ENCODE measurements at places on chromosomes 6 and 20.

DNA sequence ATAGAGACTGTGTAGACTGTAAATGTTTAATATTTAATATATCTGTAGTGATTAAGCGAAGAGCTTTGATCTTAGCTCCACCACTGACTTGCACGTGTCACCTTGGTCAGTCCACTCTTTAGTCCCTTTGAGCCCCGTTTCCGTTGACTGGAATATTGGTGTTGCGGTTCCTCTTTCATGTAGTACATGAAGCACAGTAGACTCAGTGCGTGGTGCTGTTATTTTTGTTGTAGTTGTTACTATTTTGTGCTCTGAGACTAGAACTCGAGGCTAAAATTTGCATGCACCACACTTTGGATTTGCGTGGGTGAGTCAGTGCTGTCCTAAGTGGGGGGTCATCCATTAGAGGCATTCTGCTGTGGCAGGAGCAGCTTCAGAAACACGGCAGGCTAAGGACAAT lies 291.4 kb downstream of the QKI start:
- no peak for DNase-seq

DNA sequence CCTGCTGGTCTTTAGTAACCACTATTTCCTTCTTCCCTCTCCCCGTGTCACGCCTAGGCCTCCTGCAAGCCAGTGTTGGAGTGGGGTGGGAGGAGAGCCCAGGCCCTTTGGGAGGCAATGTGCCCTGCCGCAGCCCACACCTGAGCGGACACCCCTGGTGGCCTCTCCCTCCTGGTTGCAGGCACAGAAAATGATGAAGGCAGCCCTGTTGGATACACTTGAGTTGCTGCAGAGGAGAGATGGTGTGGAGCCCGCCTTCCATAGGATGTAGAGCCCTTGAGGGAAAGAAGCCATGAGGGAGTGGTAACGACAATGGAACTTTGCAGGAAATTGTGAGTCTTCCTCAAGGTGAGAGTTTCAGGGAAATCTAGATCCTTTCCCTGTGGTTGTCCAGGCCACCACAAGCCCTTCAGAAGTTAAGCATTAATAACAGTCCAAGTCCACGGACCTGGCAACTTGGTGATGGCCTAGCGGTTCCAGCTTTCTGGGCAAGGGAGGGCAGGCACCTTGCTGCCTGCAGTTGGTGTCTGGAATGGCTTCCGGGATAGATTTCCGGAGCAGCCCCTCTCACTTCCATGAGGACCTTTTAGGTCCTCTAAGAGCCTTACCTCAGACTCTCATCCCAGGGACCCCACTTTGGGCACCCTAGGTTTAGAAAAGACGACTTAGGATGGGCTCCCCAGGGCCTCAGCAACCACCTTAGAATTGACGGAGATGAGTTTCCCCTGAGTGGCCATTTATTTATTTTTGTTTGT lies 67.3 kb upstream of the NXT1 start:
- no peak for DNase-seq

DNA sequence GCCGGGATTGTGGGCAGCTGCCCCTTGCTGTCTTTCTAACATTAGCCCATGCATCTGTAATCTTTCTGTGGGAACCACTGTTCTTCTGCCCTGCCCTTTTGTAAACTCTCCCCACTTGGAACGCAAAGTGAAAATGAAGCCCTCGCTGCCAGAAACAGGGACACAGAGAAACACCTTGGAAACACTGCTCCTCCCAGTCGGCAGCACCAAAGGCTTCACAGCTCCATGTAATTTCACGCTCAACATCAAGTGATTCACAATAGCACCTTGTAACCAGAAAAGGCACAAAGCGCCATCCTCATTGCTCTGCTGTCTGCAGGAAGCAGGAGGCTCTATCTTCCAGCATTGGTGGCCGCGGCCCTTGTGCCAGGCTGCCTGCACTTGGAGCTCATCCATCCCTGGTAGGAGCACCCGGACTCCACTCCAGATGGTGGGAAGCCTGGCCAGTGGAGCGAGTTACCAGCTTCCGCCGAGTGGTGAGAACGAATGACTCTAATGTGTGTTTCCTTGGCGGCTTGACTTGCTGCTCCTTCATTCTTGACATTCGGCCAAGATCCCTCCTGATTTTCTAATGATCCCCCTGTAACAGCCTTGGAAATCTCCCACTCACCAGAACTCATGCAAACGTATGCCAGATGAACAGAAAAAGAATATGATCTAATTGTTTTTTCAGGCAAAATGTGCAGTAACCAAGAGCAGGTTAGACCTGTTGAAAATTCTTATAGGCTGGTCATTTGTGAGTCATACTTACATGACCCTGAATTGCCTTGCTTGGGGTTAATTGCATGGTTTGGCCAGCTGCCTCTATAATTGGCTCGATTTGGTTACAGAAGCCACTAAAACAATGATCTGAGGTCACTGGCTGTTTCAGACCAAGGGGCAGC lies 169.1 kb upstream of the CDYL start:
- DNase-seq: no peak

GRCh38 chr6:16493112-16493511 lies 254.7 kb downstream of the GMPR start:
- DNase-seq: no peak

DNA sequence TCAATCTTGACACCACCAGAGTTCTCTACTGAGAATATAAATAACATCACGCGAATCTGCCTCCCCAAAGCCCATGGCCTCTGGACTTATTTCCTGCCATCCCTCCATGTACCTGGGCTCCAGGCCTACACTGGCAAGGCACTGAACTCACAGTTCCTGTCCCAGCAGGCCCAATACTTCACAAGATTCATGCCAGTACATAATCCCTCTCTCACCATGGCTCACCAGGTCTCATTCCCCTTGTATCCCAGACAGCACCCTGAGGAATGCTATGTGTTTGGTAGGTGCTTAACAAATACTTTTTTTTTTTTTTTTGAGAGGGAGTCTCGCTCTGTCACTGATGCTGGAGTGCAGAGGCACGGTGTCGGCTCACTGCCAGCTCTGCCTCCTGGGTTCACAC lies 1.9 kb downstream of the KIF16B start:
- DNase-seq: no peak

- DNase-seq: no peak
Observed at GRCh38 chr6:144744720-144745119, 459.6 kb downstream of the UTRN start.

- no peak for DNase-seq
Observed at GRCh38 chr6:54503144-54503543, 194.9 kb downstream of the TINAG start.

- no peak for DNase-seq
Observed at GRCh38 chr20:19757487-19758132, 448 bp upstream of the RIN2 start.

GRCh38 chr6:131510094-131510493 lies 62.9 kb upstream of the ARG1 start:
- DNase-seq: no peak

GRCh38 chr6:137894779-137895385 lies 27.8 kb downstream of the TNFAIP3 start:
- DNase-seq: no peak

DNA sequence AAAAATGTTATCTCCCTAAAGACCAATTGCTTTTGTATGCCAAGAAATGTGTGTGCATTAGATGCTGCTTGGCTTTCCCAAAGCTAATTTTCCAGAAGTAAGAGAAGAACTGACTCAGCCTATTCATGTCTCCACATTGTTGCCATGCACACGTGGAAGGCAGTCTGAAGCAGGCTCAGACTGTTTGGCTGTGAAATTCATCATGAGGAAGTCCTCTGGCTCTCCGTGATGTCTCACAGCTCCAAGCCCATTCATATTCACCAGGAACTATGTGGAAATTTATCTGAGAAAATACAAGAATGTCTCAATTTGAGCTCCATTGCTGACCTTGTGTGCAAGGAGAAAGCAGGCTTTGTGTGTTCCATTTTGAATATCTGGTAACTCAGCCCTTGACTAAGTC lies 1022.2 kb upstream of the GJE1 start:
- no peak for DNase-seq

DNA sequence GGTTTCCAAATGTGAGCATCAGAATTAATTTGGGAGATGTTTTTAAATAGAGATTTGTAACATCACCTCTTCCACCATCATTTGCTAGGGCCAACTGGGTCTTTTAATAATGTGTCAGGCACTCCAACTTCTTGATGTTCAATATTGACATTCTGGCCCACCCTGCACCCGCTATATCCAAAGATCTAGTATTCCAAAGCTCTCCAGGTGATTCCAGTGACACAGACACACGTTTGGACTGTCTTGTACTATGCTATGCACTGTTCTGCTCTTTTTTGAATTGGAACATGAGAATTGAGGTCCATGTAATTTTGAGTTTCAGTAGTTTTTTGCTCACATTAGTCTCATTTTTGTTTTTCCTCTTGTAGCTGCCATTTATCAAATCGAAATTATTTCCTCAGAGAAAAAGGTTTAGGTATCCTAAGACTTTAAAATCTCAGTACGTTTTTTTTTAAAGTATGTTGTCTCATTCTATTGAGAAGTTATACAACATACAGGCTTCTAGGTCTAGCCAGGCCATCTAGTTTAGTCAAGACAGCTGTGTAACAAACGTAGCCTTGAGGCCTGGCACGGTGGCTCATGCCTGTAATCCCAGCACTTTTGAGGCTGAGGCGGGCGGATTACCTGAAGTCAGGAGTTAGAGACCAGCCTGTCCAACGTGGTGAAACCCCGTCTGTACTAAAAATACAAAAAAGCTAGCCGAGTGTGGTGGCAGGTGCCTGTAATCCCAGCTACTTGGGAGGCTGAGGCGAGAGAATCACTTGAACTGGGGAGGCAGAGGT lies 3.1 kb downstream of the BICRAL start:
- no peak for DNase-seq

DNA sequence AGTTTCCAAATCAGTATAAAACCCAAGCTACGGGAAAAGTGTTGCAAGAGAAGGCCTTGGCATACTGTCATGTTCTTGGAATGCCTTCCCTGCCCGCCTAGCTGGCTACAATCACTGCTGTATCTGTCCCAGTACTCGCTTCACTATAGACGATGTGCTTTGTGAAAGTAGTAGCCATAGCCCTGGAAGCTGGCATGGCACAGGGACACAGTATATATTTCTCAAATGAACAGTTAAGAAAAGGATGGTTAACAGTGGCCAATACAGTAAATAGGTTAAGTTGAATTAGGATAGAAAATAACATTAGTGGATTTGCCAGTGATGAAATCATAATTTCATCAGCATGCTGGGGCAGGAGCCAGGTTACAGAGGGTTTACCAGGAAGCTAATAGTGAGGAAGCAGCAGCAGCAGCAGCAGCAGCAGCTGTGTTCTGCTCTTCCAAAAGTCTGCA lies 499.3 kb downstream of the CDKAL1 start:
- DNase-seq: no peak

DNA sequence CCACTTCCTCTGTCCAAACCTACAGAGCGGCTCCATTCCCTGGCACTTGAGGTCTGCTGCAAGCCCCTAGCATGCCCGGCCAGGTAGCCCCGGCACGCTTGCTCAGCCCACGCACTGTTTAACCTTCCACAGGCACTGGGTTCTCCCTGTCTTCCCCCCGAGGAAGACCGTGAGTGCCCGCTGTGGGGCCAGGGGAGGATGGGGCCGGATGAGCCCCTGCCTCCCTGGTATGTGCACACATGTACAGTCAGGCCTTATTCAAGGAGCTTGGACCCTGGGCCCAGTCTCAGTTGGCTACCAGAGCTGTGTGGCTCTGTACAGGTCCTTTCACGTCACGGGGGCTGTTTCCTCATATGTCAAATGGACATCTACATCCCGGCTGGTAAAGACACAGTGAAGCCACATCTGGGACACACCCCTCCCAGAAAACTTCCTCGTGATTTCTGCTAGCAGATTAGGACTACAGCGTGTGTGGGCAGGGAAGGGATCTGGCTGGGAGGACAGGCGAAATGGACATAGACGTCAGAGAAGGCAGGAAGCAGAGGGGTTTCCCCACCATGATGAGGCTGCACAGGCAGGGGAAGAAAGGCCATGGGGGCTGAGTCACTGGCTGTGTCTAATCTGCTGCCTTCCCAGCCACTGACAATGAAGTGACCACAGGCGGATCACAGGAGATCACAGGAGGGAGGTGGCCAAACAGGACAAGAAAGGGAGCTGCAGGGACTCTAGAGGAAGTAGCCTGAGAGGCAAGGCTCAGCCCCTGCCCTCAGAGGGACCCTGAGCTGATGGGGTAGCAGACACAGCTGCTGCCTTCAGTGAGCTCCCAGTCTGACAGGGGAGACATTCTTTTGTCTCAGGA lies 62.9 kb downstream of the MRPL14 start:
- DNase-seq: peak; percentile 27

- peak; percentile 88 for DNase-seq
Observed at GRCh38 chr20:35303735-35304491, 11.7 kb upstream of the FAM83C start.

- DNase-seq: peak; percentile 35
Observed at GRCh38 chr6:83536034-83536646, 23.8 kb downstream of the PRSS35 start.

DNA sequence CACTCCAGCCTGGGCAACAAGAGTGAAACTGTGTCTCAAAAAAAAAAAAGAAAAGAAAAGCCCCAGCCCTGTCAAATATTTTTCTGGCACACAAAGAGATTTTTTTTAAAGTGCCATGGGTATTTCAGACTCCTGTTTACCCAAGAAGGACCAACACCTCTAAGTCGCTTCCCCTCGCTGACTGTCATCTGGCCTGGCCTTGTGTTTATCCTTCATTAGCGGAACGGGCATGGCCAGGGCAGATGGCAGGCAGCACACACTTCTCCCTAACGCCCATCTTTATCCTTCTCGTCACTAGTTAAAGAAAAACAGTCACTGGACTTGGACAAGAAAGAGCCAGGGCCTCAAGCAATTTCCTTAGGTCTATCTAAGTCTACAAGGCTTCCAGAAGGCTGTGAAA lies 7.3 kb upstream of the CBFA2T2 start:
- DNase-seq: no peak

DNA sequence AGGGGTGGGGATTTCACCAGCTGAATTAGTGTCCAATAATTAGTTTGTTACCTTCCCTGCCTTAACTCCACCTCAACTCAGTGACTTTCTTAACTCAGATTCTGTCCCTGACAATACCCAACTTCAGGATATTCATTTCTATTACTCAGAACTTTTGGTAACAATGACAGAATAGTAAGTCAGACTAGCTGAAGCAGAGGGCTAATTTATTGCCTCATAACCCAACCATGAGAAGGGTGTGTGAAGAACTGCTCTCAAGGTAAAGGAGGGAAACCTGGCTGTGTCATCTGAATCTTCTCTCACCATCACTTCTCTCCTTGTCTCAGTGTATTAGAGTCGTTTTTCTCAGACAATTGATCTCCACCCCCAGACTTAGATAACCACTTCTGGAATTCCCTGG lies 1.2 kb upstream of the PI3 start:
- no peak for DNase-seq

- DNase-seq: no peak
Observed at GRCh38 chr6:136718476-136718875, 73.8 kb downstream of the MAP3K5 start.

GRCh38 chr20:15111654-15112053 lies 774.2 kb upstream of the FLRT3 start:
- no peak for DNase-seq

DNA sequence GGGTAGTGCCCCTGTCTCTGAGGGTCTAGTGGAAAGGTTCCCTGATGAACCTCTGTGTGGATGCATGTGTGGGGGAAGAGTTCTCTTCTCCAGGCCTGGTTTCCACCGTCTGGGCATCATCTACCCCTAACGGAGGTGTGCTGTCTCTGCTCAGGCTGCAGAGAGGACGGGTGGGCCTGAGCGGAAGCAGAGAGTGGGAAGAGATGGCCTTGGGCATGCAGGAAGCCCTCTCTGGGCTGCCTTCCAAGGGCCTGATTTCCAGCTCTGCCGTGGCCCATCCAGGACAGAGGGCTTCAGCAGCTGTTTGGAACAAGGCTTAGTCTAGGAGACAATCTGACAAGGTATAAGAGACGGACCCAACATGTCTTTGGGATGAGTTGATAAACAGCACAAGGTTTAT lies 220.1 kb upstream of the DTNBP1 start:
- no peak for DNase-seq
